ENCODE measurements at places on chromosomes 1 and 21.

GRCh38 chr21:17612023-17612564, 607 bp downstream of the BTG3 start:
- peak; percentile 18 for DNase-seq

GRCh38 chr1:212366901-212367300, 47.8 kb downstream of the PACC1 start:
- DNase-seq, result no peak

DNA sequence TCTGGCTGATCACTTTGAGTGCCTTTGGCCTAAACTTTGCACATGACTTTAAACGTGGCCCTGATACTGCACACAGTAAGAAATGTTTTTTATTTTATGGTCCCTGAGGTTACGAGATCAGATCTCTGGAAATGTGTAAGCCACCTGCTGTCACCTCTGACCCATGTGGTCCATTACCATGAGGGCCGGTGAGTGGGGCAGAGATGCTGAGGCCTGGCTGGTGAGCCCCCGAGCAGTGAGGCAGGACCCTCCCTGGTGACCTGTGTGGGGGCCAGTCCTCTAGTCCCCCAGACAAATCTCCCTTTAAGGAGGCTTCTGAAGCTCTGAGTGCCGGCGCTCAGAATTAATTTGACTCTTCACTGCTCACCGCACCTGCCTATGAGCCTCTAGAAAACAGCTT, 12.4 kb downstream of the TFF3 start:
- DNase-seq, result no peak

- no peak for DNase-seq
These were observed 540.3 kb upstream of the B3GALT2 start for GRCh38 chr1:193726722-193727121.

Data from WERI-Rb-1 (cell line).